ENCODE measurements at places on chromosomes 1 and 21. TPM values are rescaled to one million over a fixed set of nuclear protein-coding genes. Genes with fewer than 3 reads are reported as not detected.

GRCh38 chr1:39139723-39140360 lies 64.7 kb upstream of the MACF1 start:
- DNase-seq: no peak

DNA sequence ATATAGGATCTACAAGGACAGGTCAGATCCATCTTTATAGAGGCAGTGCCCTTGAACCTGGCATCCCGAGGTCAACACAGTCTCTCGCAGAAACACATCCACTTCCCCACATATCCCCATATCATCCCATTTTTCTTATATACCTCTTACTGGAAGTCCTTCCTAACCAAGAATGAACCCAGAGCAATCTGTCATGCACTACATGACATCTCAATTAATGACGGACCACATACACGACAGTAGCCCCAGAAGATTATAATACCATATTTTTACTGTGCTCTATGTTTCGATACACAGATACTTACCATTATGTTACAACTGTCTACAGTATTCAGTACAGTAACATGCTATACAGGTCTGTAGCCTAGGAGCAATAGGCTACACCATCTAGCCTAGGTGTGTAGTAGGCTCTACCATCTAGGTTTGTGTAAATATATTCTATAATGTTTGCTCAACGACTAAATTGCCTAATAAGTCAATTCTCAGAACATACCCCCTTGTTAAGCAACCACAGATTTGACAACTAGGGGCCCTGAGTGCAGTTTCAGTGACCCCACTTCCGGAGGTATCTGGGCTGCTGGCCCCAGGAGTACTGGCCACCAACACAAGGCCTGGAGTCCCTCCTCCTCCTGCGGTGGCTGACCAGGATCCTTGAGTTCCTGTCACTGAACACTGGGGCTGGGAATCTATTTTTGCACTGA lies 28.1 kb downstream of the PTPN14 start:
- DNase-seq: no peak

GRCh38 chr21:39125752-39126485 lies 57.3 kb downstream of the PSMG1 start:
- DNase-seq: peak; percentile 71

GRCh38 chr1:35557118-35557610 lies at the start of gene KIAA0319L:
Gene KIAA0319L (minus strand): TSS chr1:35557403. CDS start chr1:35554491, 2,912 bp downstream.
- no peak for DNase-seq

DNA sequence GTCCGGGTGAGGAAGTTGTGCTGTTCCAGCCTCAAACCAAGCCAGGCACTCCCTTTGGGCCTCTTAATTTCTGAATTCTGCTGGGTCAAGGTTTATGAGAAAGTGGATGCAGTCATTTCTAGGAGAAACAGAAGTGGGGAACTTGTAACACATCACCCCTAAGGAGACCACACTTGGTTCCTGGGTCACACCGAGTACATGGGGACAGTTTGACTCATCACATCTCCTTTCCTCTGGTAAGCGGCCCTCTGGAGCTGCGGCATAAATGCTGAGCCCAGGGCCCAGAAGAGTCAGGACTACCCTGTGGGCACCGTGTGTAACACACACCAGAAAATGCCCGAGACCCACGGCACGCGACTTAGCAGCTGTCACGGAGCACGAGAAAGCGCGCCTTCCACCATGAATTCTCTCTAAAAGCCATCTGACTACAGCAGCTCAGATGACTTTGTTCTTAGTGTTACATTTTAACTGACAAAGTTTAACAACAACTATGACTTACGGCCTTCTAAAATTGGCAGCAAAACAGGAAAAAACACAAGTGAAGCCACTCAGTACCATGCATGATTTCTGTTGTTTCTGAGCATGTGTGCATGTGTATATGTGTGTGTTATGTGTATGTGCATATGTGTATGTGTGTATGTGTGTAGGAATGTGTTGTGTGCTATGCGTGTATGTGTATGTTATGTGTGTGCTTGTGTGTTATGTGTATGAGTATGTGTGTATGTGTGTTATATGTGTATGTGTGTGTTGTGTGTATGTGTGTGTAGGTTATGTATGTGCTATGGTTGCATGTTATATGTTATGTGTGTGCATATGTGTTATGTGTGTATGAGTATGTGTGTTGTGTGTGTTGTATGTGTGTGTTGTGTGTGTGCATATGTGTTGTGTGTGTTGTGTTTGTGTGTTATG lies 50.8 kb downstream of the TOMM20 start:
- no peak for DNase-seq

- no peak for DNase-seq
Measured at GRCh38 chr1:21762022-21762404, 20.9 kb downstream of the USP48 start.

GRCh38 chr1:211708006-211708405 lies 32.6 kb upstream of the NEK2 start:
- DNase-seq: no peak

DNA sequence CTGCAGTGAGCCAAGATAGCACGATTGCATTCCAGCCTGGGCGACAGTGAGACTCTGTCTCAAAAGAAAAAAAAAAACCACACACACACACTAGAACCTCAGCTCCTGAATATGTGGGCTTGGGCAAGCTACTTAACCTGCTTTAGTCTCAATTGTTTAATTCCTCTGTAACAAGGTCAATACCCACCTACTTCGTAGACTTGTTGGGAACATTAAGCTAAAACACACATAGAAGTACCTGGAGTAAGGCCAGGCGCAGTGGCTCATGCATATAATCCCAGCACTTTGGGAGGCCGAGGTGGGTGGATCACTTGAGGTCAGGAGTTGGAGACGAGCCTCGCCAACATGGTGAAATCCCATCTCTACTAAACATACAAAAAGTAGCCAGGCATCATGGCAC lies 77.1 kb downstream of the CLSTN1 start:
- DNase-seq: peak; percentile 27

- no peak for DNase-seq
Measured at GRCh38 chr1:237091691-237092090, 49.7 kb downstream of the RYR2 start.

DNA sequence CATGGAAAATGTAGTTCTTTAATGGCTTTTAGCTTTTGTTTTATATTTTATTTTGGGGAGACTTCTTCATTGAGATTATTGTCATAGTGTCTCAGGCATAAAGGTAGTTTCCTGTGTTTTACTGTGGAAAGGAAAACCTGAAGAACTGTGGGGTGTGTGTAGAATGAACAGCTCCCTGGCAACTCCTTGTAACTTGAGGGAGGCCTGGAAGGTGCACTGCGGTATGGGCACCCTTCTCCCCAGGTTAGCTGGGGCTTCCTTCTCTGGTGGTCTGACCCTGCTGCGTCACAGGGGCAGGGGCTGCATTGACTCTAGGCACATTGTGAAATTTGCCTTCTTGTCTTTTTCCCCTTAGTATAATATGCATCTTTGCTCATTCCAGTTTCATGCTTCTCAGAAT lies 1.7 kb downstream of the ATP1B1 start:
- no peak for DNase-seq

DNA sequence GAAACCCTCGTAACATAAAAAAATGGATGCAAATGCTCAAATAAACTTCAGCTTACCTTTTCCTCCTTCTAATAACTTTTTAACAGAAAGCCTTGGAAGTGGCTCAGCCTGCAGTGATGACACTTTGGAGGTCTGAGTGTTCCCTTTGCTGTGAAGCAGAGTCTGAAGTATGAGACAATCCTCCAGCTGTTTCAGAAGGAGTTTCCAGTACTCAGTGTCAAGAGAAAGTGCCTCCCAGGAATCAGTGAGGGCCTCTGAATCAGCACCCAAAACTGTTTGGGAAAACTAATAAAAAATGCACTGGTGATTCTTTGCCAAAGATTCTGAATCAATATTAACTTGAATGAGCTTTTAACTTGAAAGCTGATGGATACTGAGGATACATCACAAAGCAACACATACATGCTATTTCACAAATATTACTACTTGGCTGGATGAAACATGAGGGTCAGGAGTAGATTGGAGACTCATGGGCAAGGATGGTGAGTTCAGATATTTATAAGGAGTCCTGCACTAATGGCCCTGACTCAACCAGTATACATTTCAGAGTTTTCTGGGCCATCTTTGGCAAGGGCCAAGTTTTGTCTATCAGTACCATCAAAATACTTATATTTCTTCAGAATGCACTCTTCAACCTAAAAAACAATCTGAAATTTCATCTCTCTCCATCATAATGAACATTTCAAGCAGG lies 77.0 kb downstream of the IARS2 start:
- DNase-seq: no peak

DNA sequence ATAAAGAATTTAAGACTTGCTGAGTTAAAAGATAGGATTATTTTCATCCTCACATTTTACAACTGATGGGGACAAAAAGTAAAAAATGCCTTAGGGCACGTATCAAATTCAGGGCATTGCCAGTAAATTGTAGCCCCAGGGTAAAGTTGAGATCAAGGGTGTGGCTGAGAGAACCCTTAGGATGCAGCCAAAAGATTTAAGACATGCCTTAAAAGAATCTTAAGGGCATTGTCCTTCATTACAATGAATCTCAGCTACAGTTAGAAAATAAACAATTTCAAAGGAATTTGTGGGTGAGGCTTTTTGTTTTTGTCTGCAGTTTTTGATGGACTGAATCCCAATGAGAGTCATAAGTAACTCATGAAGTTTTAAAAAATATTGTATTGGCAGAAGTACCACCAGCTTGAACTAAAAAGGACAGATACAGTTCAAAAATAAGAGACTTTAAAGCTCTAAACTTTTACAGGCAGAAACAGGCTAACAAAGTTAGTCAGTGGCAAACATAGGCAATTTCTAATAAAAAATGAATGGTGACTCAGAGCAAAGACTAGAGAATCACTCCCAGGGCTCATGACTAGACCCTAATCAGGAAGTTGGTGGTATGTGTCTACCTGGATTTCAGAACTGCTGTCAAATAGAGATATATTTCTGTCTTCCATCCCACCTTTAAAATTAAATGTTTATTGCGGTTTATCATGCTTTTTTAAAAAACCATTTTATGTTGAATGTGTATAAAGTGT lies 165.1 kb upstream of the SNX7 start:
- no peak for DNase-seq

DNA sequence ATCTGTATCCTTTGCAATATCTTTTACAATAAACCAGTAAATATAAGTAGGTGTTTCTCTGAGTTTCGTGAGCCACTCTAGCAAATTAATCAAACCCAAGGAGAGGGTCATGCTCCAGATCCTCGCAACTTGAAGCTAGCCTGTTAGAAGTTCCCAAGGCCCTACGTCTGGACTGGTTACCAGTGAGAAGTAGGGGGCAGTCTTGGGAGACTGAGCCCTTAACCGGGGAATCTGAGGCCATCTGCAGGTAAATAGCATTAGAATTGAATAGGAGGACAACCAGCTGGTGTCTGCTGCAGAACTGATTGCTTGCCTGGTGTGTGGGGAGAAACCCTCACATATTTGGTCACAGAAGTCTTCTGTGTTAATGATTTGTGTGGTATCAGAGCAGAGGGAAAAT lies 190.5 kb downstream of the RYR2 start:
- no peak for DNase-seq

- DNase-seq: no peak
Measured at GRCh38 chr1:85196358-85196757, 4.5 kb downstream of the SYDE2 start.

- no peak for DNase-seq
Measured at GRCh38 chr1:69483246-69483645, 84.5 kb upstream of the LRRC7 start.

- peak; percentile 54 for DNase-seq
Measured at GRCh38 chr1:166197141-166197540, 30.3 kb upstream of the FAM78B start.

DNA sequence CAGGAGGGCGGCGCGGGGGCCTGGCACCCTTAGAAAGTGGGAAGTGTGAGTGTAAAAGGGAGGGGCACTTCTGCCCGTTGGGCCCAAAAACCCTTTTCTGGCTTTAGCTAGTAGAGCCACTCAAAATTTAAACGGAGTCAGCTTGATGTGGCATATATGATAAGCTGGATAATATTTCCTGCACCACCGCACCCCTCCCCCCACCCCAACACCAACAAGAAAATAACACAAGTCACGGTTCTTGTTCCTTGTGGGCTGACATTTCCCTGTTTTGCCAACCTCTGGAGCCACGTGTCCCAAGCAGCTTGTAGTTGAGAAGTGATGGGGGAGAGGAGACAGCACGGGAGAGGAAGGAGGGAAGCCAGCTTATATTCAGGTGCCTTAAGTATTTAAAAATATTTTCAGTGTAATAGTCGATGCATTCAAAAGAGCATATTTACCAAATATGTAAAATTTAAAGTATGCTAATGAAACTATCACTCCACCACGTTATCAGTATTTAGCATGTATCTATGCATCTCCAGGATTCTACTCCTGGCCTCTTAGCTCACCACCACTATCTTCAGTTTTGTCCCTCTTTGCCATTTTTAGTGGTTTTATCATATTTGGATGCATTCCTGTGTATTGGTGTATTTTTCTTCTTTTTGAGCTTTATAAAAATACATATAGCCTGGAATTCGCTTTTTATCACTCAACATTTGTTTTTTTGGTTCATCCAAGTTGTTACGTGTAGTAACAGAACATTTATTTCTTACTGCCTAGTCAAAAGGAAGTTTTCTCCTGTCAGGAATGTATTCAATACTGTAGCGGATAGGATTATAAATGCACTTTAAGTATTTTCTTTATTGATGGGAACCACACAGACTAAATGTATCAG lies 773 bp upstream of the DDX59 start:
- peak; percentile 77 for DNase-seq

- DNase-seq: peak; percentile 61
Measured at GRCh38 chr1:246971090-246971721, 36.7 kb downstream of the ZNF695 start.

GRCh38 chr1:152884085-152884484 lies 6.0 kb downstream of the SMCP start:
- DNase-seq: no peak

DNA sequence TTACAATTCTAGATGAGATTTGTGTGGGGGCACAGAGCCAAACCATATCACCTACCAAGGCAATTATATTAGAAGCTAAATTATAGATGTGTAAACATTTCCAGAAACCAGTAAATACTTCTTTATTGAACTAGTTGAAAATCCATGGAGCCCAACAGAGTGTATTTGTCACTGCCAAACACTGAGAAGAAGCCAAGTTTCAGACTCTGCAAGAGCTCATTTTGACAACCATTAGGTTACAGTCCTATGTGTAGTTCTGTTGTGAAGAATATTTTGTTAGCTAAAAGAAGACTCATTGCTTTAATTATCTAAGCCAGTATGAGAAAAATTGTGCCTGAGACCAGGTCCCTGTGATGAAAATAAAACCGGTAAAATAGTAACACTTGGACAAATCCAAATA lies 358.9 kb upstream of the SGIP1 start:
- DNase-seq: no peak

DNA sequence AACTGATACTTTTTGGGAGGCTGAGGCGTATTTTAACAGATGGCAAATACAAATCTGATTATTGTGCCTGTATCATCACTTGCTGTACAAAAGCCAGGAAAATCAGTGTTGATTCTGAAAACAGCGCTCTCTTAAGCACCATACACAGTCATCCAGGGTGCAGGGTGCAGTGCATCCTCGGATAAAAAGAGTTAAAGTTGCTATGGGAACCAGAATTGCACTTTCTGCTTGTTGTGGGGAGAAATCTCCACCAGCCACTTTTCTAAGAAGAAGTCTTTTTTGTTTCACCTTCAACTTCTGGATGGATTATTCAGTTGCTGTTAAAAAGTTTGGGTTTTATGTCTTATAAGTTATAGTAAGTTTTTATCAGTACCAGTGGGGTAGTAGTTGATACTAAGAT lies 3.8 kb downstream of the LAMC1 start:
- DNase-seq: no peak

F13B gene
- total RNA-seq: not detected

OR2L8 gene
- total RNA-seq: not detected

LAX1 gene
- not detected for total RNA-seq

SMIM12 gene
- total RNA-seq: 25.1 TPM

HCRTR1 gene
- not detected for total RNA-seq

AMY1C gene
- not detected for total RNA-seq

Data from Daoy (cell line).